ENCODE measurements at places on chromosomes 7 and 10.
A peak's percentile ranks its signal among the peaks of the same experiment; 100 is the strongest.

- DNase-seq = no peak
Measured at GRCh38 chr7:4960363-4960762, 1.4 kb upstream of the MMD2 start.

- no peak for DNase-seq
Measured at GRCh38 chr10:132566892-132567291, 29.3 kb downstream of the INPP5A start.

- DNase-seq = no peak
Measured at GRCh38 chr7:102912742-102913141, at the start of gene LRRC17. Gene LRRC17, plus strand, starts transcription at chr7:102913000. Its CDS starts 20,914 bp downstream, at chr7:102933914.

- DNase-seq = no peak
Measured at GRCh38 chr7:5452937-5453540, 29.4 kb upstream of the TNRC18 start.

DNA sequence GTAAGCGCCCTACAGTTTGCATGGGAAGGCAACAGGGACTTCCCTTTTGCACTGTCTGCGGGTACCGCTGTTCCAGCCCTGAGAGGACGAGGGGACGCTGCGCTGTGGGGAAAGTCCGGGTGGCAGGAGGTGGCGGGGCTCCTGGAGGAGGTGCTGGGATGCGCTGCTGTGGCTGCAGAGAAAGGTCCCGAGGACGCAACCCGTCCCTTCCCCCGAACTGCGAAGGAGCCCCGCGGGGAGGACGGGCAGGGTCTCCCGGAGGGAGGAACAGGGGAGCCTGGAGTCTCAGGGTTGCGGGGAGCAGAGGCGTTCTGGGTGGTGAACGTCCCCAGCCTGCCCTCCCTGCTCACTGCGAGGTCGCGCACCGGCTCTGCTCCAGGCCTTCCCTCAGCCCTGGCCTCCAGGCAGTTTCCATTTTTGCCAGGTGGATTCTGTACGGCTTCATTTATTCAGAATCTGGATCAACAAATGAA is 91.6 kb downstream of the CXCL12 start:
- no peak for DNase-seq

GRCh38 chr7:133742709-133743538 is 384.2 kb upstream of the LRGUK start:
- no peak for DNase-seq

- DNase-seq = no peak
Measured at GRCh38 chr10:13893926-13894325, 307.2 kb downstream of the PRPF18 start.

GRCh38 chr7:99090771-99091542 is 53.0 kb downstream of the SMURF1 start:
- no peak for DNase-seq

DNA sequence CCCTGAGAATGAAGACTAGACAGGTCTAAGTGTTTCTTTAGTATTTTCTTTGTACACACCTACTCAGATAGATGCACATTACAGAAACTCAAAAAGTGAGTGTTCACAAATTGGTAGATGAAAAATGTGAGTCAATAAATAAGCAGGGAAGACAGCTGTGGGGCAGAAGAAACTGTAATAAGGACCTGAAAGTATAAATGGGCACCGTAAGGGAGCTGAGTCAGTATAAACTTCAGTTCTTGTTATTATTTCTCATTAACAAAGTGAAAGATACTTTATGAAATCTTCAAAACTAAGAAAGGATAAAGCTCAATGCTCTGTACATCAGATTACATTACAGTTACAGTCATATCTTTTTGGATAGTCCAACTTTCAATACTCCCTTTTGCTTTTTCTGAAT is 2.5 kb downstream of the MTPN start:
- DNase-seq = no peak

DNA sequence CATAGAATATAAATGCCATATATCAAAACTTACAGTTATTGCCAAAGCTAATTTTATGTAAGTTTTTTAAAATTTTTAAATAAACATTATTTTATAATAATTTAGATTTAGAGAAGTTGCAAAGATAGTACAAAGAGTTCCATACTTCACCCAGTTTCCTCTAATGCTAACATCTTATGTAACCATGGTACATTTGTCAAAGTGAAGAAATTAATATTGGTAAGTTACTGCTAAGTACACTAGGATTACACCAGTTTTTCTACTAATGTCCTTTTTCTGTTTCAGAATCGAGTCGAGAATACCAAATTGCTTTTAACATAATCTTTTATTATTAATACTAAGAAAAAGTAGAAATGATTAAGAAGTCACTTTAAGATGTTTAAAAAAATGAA is 29.2 kb downstream of the CSGALNACT2 start:
- no peak for DNase-seq

DNA sequence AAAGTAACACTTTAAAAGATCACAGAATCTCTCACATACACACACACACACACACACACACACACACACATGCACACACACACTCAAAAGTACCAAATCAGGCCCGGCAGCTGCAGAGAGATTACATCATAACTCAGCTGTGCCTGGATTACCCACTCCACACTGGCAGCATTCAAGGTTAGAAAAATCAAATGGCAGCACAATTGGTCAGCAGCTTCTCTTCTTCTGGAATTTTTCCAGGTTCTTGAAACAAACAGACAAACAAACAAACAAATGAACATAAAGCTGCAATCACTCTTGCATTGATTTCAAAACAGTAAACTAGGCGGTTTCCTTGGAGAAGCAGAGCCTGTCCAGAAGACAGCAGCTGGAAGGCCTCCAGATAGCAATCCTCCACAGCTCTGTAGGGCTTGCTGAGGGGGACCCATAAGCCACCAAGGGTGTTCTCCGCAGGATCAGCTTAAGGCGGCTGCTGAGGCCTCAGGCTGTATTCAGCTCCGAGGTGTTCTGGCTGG is 24.5 kb upstream of the FAM133B start:
- DNase-seq = no peak

GRCh38 chr7:34048445-34048844 is 143.1 kb downstream of the BMPER start:
- DNase-seq = no peak

GRCh38 chr10:124318076-124318475 is 100.6 kb downstream of the OAT start:
- no peak for DNase-seq

DNA sequence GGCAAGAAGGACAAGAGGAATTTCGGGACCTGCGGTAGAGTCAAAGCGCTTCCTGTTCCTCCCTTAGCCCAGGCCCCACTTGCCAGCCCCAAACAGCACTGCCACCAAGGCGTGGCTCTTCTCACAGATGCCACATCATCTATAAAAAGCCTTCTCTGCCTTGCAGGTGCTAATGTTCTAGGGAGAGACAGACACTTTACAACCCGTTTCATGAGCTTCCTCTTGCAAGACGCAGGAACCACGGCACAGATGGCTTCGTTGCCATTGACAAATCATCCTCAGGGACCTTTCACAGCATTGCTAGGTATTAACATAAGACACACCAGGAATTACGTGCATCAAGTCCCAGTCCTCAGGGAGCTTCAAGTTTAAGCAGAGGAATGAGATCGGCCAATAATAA is 180.9 kb downstream of the JCAD start:
- no peak for DNase-seq

DNA sequence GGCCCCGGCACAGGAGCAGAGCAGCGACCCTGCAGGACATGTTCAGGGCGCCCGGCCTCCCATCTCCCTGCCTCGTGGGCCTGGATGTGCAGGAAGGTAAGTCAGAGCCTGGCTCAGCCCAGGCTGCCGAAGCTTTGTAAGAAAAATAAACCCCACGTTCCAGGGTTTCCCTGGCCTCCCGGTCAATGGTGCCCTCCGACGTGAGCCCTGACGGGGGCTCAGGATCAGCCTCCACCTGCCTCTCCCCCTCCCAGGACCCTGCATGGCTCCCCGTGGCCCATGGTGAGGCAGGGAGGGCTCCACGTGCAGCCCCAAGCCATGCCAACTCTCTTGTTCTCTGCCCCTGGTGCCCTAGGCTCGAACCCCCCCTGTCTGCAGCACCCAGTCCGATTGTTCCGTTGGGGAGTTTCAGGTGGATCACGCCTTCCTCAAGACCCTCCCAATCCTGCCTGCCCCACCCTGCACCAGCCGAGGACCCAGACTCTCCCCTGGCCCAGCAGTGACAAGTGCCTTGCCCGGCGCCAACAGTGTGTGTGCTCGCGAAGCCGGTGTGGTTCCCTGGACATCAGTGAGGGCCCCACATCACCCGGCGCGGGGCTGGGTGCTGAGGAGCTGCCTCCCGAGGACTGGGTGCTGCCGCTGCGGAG is 73.2 kb downstream of the PDGFA start:
- DNase-seq = no peak

DNA sequence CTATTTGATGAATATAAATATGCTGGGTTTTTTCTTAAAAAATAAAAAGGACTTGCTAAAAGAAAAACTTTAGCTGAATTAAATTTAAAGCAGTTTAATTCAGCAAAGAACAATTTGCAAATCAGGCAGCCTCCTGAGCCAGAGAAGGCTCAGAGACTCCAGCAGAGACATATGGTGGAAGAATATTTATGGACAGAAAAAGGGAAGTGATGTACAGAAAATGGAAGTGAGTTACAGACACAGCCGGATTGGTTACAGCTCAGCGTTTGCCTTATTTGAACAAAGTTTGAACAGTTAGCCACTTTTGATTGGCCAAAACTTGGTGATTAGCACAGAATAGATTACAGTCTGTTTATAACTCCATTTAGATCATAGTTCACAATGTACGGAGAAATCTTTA is 110.3 kb downstream of the GAD2 start:
- DNase-seq = no peak

DNA sequence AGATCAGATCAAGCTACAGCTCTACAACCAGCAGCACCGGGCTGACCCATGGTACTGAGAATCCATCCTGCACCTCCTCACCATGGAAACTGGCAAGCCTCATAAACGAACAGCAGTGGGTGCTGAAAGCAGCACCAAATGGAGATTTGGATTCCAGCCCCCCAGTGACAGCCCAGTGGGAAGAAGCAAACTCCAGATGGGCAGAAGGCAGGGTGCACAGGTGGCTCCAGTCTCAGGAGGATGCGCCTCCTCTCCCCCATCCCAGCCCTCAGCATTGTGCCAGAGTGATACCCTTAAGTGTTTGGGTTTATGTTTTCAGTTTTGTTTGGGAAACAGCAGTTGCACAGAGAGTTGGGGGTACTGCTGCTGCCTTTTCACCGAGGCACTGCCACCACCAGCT is 20.6 kb upstream of the SMO start:
- DNase-seq = no peak

- no peak for DNase-seq
Measured at GRCh38 chr10:95531994-95532399, 29.2 kb downstream of the SORBS1 start.

GRCh38 chr10:77428691-77429395 is 208.8 kb downstream of the KCNMA1 start:
- DNase-seq = no peak

DNA sequence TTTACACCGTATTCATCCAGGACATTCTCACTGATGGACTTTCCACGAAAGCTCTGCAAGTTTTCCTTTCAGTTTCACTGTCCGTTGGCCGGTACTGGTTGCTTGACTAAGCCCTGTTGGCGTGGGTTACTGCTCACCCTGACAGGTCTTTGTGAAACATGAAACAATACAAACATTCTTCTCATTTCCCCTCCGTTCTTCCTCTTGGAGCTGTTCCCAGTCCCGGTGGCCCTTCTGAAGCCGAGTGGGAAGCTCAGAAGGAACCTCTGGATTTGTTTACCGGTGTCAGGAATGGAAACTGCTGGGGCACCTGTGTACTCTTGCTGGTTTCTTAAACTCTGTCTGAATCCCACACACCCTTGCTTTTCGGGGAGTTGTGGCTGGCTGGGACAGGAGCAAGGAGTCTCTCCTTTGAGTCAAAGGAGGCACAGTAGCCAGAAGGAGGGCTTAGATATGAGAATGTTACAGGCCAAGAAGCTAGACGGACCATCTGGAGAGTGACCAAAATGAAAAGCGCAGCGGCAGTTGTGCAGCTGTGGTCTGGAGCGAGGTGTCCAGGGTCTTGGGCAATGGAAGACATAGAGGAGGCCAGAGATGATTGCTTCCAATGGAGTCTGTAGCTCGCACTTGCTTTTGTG is 45.7 kb downstream of the LYZL2 start:
- DNase-seq = peak; percentile 7

GRCh38 chr10:63699785-63700613 is 178.8 kb downstream of the REEP3 start:
- DNase-seq = peak; percentile 28

- no peak for DNase-seq
Measured at GRCh38 chr7:132065193-132065988, 509.0 kb upstream of the PODXL start.

DNA sequence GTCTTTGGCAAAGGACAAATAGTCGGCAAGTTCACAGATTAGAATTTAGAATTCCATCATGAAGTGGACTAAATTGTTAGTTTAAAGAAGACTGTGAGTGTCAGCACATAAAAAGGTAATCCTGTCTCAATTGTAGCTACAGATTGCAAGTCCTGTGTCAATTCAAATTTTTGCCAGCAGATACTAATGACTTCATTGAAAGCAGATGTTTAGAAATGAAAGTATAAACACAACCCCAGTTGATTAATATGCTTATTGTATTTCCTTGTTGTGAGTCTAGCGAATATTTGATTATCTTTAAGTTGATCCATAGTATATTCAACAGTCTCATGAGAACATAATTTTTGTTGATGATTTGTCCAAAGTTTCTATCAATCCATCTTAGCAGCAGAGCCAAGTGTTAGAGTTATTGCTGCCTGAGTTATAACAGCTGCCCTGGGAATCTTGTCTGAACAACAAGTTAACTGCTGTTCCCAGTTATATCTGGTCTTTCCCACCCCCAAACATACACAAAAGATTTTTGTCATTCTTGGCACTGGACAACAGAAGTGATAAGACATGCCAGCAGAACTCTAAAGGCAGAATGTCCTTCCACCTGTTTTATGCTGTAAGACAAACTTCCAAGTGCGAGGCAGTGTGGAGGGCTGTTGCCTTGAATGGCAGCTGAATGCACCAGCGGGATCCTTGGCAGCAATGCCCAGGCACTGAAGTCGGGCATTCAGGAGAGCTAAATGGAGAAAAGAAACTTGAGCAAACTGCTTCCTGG is 21.3 kb upstream of the HERPUD2 start:
- DNase-seq = no peak

GRCh38 chr10:5364374-5364773 is 392 bp upstream of the UCN3 start:
- no peak for DNase-seq
